ENCODE measurements at places on chromosomes 3 and 15.

- H3K36me3 ChIP-seq: no peaks in the 10 kb centered on the region
- no peak overlapping the region for H3K4me3 ChIP-seq
- H3K27ac ChIP-seq: no peak overlapping the region
- H3K27me3 ChIP-seq: no peaks in the 10 kb centered on the region
- peaks cover 5% of the 10 kb centered on the region for H3K4me1 ChIP-seq
Observed at GRCh38 chr3:128276146-128276435, 122.8 kb downstream of the EEFSEC start.

GRCh38 chr15:37837276-37837675, 97.2 kb upstream of the TMCO5A start:
- H3K27me3 ChIP-seq: no peaks in the 10 kb centered on the region
- no peaks in the 10 kb centered on the region for H3K36me3 ChIP-seq
- H3K27ac ChIP-seq: no peak overlapping the region
- no peak overlapping the region for H3K4me3 ChIP-seq

- H3K36me3 ChIP-seq: peaks cover 11% of the 10 kb centered on the region
- no peaks in the 10 kb centered on the region for H3K27me3 ChIP-seq
- H3K27ac ChIP-seq: peak overlapping the region; percentile 62
- H3K4me3 ChIP-seq: no peak overlapping the region
- peaks cover 72% of the 10 kb centered on the region for H3K4me1 ChIP-seq
- no peak for DNase-seq
Observed at GRCh38 chr3:4906107-4906621, 73.1 kb upstream of the BHLHE40 start.

DNA sequence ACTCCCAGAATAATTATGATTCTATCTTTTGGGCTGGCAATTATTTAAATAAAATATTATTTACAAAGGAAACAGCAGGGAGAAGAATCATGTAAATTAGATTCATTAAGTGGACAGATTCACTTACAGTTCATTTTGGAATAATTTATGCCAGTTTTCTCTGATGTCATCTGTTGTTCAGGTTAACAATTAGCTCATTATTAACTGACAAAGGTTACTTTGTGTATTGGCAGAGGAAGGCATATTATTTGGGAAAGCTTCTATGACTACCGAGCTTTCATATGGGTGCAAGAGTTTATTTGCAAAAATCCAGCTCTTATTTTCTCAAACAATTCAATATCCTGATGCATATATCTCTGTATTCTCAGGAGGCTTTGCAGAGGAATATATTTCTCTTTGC, 224.4 kb downstream of the CHST2 start:
- no peak overlapping the region for H3K27ac ChIP-seq
- DNase-seq: no peak
- peaks cover 11% of the 10 kb centered on the region for H3K4me1 ChIP-seq

Data from activated CD8-positive, alpha-beta memory T cell treated with anti-CD3 and anti-CD28 coated beads, Interleukin-2, amount 10 ng/mL, durations not matched to agents 7 days and 5 days (primary cell).